ENCODE measurements at places on chromosomes 16 and 17.
A peak's percentile ranks its signal among the peaks of the same experiment; 100 is the strongest.

DNA sequence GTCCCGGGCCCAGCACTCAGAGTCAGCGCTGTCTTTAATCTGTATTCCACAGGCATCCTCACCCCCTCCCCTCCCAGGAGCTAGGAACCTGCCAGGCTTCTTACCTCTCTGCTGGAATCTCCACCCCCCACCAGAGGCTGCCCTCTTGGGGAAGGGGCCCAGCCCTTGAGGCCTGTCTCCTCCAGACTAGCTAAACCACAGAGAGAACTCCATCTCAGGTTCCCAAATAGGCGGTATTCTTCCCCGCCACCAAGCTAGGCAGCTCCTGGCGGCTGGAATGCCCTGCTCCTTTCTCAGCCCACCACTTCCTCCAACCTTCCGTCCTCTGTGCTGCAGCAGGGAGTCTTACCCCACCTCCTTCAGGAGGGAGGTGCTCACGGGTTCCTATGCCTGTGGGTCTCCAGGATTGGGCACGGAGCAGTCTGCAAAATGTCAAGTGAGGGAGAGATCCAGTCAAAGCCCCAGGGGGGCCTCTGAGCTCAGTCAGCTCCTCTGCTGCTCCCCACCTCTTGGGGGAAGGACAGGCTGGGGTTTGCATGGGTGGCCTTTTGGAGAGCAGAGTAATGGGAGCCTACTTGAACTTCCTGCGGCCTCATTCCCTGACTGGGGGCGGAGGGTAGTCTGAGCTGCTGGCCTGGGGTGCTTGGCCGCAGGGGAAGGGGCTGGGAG lies 55.7 kb downstream of the SREBF1 start:
- no peak for DNase-seq

- no peak for DNase-seq
These were observed 10.5 kb upstream of the KRT38 start for GRCh38 chr17:41451154-41451728.

DNA sequence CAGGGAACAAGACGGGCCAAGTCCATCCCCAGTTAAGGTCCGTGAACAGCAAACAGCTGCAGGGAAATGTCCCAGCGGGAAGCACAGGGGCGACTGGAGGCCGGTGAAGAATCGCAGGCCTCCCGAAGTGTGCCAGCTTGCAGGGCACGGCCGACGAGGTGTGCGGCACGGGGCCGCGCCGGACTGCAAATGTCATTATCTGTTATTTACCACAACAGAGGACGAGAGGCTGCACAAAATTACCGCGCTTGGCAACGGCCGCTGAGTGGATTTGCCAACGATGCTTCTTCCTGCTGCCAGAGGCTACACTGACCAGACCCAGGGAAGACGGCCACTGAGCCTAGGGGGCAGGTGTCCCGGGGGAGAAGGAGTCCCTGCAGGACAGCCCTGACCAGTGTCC lies 53.1 kb downstream of the RPH3AL start:
- DNase-seq = no peak

DNA sequence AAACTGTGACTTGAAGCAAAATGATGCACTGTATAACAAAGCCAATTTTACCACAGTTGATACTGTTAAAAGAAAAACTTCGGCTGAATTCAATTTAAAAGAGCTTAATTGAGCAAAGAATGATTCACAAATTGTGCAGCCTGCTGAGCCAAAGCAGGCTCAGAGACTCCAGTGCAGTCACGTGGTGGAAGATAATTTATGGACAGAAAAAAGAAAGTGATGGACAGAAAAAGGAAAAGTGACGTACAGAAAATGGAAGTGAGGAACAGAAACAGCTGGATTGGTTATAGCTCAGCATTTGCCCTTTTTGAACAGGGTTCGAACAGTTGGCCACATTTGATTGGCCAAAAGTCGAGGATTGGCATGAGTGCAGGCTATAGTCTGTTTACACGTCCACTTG lies 25.7 kb downstream of the ZSWIM7 start:
- DNase-seq = no peak

DNA sequence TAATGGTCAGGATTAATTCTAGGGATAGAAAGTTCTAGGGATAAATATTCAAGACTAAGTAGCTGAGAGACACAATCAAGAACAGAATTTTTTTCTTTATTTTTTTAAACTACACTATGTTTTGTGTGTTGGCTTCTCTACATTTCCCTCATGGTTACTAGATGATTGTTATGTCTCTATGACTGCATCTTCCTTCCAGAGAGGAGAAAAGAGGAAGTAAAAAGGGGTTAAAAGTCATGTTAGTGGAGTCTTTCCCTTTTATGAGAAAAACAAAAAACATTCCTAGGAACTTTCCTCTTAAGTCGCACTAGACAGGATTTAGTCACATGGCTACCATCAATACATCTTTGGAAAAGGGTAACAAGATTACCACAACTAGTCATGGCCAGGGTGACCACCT lies 375.0 kb downstream of the KCNJ2 start:
- DNase-seq = peak; percentile 70

DNA sequence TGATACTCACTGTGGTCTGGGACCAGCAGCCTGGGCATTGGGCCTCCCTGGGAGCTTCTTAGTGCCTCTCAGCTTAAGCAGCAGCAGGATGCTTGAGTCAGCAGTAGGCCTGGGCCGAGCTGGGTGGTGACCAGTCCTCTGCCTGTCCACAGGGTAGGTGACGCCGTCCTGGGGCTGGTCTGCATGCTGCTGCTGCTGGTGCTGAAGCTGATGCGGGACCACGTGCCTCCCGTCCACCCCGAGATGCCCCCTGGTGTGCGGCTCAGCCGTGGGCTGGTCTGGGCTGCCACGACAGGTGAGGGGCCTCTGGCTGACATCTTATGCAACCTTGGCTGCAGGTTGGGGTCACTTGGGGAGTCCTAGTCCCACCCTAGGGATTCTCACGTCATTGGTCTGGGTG lies 7.4 kb downstream of the SLC26A11 start:
- no peak for DNase-seq

GRCh38 chr16:57591086-57591869 lies 37.2 kb upstream of the ADGRG1 start:
- DNase-seq = peak; percentile 76

DNA sequence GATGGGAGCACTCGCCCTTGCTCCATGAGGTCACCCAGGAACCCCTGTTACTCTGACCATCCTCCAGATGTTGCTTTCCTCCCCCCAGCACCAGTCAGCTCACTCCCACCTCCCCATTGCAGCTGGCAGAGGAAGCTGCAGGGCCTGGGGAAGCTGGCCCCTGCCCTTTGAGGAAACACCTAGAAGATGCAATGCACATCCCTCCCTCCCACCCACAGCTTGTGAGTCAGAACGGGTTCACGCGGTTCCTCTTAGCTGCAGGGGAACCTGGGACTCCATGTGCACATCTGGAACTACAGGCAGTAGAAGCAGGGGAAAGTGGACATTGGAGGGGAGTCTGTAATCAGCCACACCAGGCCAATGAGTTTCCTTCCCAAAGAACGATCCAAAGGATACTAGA lies 96.9 kb downstream of the KATNIP start:
- DNase-seq = peak; percentile 66
